ENCODE measurements at places on chromosomes 4 and X. TPM values are rescaled to one million over a fixed set of nuclear protein-coding genes. Genes with fewer than 3 reads are reported as not detected.

The AIFM1 gene
- 33.1 TPM for total RNA-seq

The LRRC66 gene
- 0.25 TPM for total RNA-seq

The OFD1 gene
- 10.1 TPM for total RNA-seq

The GPRASP1 gene
- 3.8 TPM for total RNA-seq

The ATP8A1 gene
- total RNA-seq, result 15.9 TPM

The ZMAT1 gene
- 3.9 TPM for total RNA-seq

The CHRDL1 gene
- 2.1 TPM for total RNA-seq

The VSIG1 gene
- total RNA-seq, result not detected

The EXOC1L gene
- not detected for total RNA-seq

The STATH gene
- total RNA-seq, result not detected

The SLC6A8 gene
- 0.84 TPM for total RNA-seq

The NPY2R gene
- not detected for total RNA-seq

The MAGEA6 gene
- not detected for total RNA-seq

The HADH gene
- total RNA-seq, result 27.5 TPM

The SMIM10L2A gene
- 0.98 TPM for total RNA-seq

The TEX13D gene
- not detected for total RNA-seq

The BBS12 gene
- 2.1 TPM for total RNA-seq

The ARSJ gene
- total RNA-seq, result 0.56 TPM

The GAGE1 gene
- not detected for total RNA-seq

The EGF gene
- total RNA-seq, result not detected

The SRPX2 gene
- total RNA-seq, result 0.47 TPM

The TBX22 gene
- total RNA-seq, result not detected

The ADAM29 gene
- not detected for total RNA-seq

All from liver (tissue), 10 donors.